ENCODE measurements at places on chromosomes 1 and 21.

- DNase-seq: no peak
These were observed 18.1 kb downstream of the GALNT2 start for GRCh38 chr1:230085178-230085515.

DNA sequence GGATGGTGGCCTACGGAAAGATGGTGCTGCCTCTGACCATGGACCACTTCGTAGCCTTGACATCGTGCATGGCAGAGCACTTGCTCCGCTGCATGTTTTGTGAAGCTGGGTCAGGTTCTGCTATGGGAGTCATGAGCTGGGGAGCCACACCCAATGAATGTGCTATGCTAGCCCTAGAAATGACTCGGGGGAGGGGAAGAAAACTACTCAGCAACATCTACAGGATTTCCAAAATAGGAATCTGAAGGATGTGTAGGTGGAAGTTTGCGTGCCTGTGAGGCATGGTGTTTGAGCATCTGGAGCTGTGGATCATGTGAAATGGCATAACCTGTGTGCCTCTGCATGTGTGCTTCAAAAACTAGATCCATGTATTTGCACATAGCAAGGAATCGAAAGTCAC, 247.3 kb downstream of the CACNA1E start:
- no peak for DNase-seq

- no peak for DNase-seq
These were observed 430.8 kb downstream of the PLPP3 start for GRCh38 chr1:56148326-56149193.

GRCh38 chr1:63307196-63307794, 15.1 kb upstream of the FOXD3 start:
- no peak for DNase-seq

DNA sequence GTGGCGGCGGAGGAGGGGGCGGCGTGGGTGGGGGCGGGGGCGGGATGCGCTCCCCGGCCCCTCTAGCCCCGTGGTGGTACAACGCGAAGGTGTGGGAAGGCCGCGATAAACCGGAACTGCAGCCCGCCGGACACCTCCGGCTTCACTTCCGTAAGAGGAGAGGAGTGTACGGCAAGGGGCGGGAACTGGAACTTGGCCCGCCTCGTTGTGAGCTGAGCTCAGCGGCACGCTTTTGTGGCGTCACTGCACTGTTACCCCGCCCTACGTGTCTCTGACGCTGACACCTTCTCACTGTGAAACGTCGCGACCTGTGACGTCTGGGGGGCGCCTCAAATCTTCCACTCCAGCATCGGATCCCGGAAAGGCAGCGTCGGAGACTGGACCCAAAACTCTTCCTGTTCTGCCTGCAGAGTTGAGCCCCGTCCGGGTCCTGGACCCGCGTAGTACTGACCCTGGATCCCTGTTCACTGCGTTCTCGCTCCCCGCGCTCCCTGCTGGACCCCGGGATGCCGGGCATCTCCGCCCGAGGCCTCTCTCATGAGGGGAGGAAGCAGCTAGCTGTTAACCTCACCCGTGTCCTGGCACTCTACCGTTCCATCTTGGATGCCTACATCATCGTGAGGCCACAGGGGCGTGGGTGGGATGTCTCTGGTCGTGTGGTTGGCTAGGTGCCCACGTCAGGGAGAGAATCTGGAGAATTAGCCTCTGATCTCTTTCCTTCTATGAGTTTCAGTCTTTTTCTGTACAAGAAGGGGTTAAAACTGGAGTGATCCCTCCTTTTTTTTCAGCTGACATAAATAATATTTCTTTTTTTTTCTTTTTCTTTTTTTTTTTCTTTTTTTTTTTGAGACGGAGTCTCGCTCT, at the start of gene ISG20L2:
ISG20L2 (minus strand) TSS at position 168 of the 864 bp plus-strand sequence. CDS start 1,114 bp downstream, outside the sequence.
- peak; percentile 99 for DNase-seq

DNA sequence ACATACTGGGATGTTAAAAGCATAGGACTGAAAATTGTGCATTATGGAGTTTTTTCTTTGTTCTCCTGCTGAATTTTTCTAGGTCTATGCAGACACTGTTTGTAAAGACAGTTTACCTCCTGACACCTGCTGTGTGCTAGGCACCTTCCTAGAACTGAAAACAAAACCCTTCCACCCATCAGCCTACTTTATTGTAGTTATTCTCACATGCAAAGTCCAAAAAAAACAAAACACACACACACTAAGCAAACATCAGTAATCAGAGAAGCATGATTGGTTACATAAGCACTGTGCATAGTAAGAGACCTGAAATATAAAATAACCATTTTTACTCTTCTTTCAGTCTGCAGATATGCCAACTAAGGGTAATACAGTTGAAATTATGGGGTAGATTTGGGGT, 195.1 kb downstream of the CRB1 start:
- no peak for DNase-seq

DNA sequence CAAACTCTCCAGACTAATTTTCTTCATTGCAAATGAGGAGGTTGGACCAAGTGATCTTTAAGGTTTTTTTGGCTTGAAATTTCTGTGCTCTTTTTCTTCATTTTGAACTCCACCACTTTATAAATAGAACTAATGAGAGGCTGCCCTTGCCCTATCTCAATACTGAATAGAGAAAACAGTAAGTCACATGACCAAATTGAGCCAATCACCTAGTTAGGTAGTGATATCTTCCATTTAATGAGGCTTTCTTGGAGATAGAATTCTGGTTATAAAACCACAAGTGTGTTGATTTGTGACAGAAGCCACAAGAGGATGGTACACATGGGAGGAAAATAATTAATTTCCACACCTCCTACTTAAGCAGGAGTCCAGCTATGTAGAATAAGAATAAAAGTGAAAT, 263.4 kb upstream of the SNX7 start:
- DNase-seq: no peak

GRCh38 chr1:230128569-230129285, 61.7 kb downstream of the GALNT2 start:
- DNase-seq: no peak

GRCh38 chr1:46816930-46817329, 18.1 kb downstream of the CYP4B1 start:
- DNase-seq: no peak

- no peak for DNase-seq
These were observed 938.9 kb upstream of the ADGRL4 start for GRCh38 chr1:79945391-79945790.

DNA sequence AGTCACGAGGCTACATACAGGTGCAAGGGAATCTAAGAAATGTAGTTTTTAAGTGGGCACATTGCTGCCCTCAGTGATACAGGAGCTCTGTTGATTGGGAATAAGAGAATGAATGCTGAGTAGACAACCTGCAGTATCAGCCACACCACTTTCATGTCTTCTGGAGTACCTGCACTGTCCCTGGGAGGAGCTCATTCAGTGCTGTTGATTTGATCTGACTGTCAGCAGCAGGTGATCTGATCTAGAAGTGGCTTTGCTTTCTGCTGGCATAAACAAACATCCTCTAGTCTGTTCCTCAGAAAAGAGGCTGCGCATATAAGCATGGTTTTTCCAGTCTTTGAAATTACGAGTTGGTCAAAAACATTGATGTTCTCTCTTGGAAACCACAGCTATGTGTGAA, 35.5 kb upstream of the LRRC52 start:
- no peak for DNase-seq

GRCh38 chr1:82755671-82756070, 954.9 kb downstream of the ADGRL2 start:
- peak; percentile 3 for DNase-seq

- DNase-seq: peak; percentile 45
These were observed 183.6 kb downstream of the TTLL7 start for GRCh38 chr1:83815330-83815729.

GRCh38 chr21:41219498-41220207, 51.7 kb downstream of the BACE2 start:
- DNase-seq: no peak

DNA sequence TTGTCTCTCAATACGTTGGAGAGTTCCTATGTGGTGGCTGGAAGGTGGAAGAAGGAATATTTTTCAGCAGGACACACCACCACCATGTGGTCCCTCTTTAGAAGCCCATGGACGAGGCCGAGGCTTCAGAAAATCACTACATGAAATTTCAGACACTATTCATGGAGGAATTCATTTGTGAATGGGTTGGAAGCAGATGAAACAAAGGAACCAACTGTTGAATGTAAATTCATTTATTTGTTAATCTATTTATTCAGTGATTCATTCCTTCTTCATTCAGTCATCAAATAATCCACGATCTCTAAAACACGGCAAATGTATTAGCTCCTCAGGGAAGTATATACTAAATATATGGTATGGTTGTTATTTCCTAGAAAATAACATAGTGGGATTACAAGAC, 12.2 kb downstream of the SLC35F3 start:
- DNase-seq: peak; percentile 80

DNA sequence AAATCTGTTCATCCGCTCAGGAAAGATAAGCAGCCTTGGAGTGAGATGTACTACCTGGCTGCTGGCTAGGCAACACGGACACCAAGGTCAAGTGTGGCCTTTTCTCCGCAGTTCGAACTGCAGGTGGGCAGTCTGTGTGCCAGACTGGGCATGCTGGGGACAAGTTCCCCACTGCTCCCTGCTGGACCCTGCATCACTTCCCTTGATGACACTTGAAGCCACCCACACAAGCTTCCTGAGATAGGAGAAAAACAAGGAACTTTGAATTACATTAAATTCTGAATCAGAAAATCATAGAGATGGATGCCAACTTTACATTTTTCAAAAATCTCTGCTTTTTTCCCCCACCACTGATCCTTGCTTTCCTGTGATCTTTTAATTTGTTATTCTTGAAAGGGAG, 38.3 kb downstream of the BEND5 start:
- DNase-seq: no peak

Measured in astrocyte of the spinal cord (primary cell).